CD4-positive, alpha-beta T cell treated with Interleukin-15 for 4 hours (primary cell): ENCODE measurements at places on chromosomes 7 and 10.
A peak's percentile ranks its signal among the peaks of the same experiment; 100 is the strongest.

GRCh38 chr10:80272793-80273522 lies 16.5 kb downstream of the MAT1A start:
- no peak for DNase-seq

- DNase-seq, result no peak
Observed at GRCh38 chr7:22277375-22277774, 79.6 kb downstream of the RAPGEF5 start.

- DNase-seq, result no peak
Observed at GRCh38 chr10:86992929-86993328, 24.6 kb downstream of the ADIRF start.

DNA sequence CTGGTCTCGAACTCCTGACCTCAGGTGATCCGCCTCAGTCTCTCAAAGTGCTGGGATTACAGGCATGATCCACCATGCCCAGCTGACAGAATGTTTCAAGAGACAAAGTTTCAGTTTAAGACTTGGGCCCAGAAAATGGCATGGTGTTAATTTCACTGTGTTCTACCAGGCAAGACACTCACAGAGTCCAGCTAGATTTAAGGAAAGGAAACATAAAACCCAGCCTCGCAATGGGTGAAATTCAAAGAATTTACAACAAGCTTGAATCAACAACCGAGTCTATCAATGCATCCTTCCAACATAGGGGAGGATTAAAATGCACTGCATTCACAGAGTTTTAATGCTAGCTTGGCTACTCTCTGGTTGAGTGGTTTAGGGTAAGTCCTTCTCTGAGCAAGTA lies 764.0 kb downstream of the XPNPEP1 start:
- no peak for DNase-seq

GRCh38 chr7:47461161-47461560 lies 120.8 kb downstream of the TNS3 start:
- no peak for DNase-seq

GRCh38 chr7:86653919-86654659 lies 10.4 kb downstream of the GRM3 start:
- no peak for DNase-seq

DNA sequence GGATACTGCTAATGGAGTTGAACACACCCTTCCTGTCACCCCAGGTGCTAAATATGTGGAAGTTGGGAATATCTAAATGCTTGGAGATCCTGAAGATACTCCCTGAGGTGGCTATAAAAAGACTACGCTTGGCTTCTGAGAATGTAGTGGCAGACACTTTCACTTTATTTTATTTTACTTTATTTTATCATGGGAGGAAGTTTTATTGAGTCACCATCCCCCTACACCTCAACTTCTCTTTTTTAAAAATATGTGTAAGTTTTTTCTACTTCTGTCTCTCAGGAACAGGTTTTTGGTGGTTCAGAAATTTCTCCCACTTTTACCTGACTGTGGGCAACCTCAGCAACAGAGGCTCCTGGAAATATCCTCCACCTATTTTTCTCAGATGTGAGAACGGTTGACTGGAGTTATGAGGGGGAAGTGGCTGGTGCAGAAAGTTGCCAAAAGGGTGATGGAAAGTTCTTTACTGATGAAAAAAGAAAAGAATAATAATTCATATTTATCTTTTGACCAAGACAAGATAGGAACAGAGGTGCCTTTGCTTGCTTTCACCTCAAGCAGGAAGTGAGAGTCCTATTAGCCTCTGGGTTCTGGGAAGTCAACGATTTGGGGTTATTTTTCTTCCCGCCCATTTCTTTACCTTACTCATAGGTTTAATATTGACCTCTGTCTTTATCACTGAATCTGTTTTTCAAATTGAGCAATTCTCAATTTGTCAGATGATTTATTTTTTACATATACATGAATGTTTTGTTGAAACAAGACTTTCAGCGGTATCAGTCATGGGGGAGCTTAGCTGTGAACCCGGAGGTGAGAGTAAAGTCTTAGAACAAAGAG lies 103.6 kb downstream of the AHR start:
- DNase-seq, result peak; percentile 18

GRCh38 chr7:26099236-26099635 lies 52.8 kb upstream of the NFE2L3 start:
- no peak for DNase-seq

- DNase-seq, result no peak
Observed at GRCh38 chr10:30346131-30346530, 2.9 kb downstream of the MTPAP start.

GRCh38 chr10:3484306-3485056 lies 300.5 kb downstream of the KLF6 start:
- DNase-seq, result no peak

DNA sequence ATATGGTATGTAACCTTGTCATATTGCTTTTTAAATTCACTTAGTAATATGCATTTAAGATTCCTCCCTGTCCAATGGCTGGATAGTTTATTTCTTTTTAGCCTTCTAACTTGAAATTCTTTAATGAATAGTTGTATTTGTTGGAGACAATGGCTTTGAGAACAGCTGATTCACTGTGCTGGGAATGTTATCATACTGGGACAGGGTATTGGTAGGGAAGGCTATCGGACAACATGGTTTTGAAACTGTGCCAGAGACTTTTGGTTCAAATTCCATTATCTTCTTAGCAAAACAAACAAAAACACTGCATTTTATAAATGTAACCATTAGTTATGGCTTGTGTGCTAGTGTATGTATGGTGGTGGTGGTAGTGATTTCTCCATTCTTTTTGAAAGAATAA lies 517.1 kb upstream of the ANKRD30A start:
- DNase-seq, result no peak

DNA sequence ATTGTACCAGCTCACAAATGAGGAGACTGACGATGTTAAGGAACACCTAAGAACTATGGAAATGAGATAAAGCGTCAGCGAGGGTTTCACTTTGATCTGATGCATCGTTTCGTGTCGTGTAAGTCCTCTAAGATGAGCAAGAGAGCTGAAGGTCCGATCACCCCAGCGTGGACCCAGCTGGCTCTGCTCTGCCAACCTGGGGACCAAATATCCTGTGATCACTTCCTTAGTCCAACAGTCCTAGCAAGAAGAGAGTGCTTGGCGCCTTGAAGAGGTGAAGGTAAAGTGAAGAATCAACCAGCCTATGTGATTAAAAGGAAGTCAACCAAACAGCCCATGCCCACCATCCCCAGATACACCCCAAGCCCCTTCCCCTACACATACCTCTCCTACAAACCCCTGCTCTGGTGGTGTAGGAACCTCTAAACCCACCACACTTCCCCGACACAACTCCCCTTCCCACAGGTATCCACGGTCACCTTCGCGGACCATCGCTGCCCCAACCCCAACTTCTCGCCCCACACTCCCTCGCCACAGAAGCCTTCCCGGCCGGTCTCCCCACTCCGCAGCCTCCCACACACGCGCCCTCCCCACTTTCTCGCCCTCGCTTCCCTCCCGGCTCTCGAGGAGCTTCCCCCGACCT lies 722 bp downstream of the UPF2 start:
- peak; percentile 17 for DNase-seq

DNA sequence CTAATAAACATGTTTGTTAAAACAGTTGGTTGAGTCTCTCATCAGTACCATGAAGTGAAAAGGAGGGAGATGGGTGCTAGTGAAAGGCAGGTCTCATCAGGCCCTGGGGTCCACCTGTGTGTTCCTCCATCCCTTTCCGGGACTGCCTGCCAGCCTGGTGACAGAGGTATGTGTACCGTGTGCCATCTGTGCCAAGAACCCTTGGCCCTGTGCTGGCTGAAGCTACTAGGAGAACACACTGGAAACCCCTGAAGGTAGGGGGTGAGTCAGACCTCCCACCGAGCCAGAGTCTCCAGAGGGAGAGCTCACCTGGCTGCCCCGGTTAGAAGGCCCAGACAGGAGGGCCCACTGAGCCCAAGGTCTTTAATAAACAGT lies 2.3 kb downstream of the DDIT4 start:
- DNase-seq, result no peak

GRCh38 chr7:21454182-21454581 lies 26.3 kb downstream of the SP4 start:
- DNase-seq, result no peak

DNA sequence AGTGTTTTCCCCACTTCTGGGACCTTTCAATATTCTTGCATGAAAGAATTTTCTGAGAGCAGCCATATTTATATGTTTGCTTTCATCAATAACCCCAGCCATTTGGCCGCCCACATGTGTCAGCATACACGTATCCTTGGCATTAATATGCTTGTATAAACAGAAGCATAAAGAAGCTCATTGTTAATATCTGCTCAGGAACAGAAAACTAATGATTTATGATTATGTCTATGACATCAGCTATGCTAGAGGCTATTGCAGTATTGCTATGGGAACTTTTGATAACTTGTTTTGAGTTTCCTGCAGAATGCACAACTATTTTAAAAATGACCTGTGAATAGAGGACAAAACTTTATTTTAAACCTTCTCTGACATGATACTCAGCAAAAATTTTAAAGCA lies 300.9 kb upstream of the MTPN start:
- DNase-seq, result no peak

DNA sequence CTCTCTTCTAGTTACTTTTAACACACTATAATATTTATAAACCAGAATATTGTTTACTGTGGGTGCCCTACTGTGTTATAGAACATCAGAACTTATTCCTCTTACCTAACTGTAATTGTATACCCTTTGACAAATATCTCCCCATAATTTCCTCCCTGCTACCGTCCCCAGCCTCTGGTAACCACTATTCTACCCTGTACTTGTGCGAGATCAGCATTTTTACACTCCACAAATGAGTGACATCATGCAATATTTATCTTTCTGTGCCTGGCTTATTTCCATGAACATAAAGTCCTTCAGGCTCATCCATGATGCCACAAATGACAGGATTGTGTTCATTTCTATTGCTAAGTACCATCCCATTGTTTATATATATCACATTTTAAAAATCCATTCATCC lies 139.8 kb upstream of the RSU1 start:
- DNase-seq, result no peak

DNA sequence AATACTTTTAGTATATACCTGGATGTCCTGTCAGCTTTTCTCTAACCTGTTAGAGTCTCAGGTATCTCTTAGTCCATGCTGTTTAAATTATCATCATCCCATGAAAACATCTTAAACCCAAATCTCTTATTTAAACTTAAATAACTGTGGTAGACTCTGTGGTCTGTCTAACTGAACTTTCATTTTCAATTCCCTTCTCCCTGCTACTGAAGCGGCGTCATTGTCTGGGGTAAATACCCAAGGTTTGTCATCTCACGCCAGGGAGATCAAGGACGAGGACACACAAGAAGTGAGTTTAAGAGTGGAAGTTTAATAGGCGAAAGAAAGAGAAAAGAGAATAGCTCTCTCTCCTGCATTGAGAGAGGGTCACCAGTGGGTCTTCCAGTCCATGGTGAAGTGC lies 804.4 kb upstream of the CELF2 start:
- DNase-seq, result peak; percentile 1

GRCh38 chr7:142556740-142557139 lies 192.5 kb upstream of the PRSS1 start:
- DNase-seq, result peak; percentile 9

- no peak for DNase-seq
Observed at GRCh38 chr7:66837661-66838060, 83.4 kb upstream of the TMEM248 start.

DNA sequence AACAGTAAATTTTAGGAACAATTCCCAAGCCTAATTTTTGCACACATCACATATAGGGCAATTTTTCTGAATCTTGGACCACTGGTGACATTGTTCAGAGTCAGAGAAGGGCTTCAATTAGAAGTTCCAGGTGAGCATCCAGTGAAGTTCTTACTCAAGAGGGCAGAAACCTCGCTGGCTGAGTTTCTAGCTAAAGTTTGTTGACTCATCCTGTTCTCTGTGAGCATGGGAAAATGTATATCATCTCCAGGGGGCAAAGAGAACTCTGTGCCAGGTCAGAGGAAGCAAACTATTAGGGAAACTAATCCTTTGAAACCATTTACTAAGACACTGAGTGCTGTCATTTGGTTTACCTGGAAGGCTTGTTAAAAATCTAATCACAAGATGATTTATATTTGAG lies 695.6 kb upstream of the IGFBP3 start:
- DNase-seq, result no peak

DNA sequence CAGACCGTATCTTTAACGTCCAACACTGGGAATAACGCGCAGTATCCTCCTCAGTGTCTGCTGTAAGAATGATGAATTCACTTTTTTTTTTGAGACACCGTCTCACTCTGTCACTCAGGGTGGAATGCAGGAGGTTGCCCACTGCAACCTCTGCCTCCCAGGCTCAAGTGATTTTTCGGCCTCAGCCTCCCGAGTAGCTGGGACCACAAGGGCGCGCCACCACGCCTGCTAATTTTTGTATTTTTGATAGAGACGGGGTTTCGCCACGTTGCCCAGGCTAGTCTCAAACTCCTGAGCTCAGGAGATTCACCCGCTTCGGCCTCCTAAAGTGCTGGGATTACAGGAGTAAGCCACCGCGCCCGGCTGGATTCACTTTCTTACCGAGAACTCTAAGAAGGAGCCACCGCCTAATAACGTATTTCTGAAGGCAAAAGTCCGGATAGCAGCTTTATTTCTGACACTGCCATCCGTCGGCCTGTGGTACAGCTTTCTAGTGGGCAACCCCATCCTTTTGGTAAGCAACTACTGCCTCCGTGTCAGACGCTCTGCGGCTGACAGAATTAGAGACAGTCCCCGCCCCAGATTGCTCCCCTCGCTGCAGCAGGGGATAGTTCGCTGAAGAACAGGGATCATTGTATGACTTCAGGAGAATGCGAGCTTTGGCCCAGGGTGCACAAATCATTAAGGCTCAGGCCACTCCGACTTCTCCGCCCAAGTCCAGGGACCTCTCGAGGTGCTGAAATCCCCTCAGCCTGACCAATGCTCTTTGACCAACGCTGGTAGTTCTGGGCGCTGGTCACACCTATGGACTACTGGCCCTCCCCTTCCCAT lies 662 bp downstream of the POLR3A start:
- no peak for DNase-seq
